Spinal cord (tissue), 10 donors: ENCODE measurements at places on chromosomes 4 and X.
A peak's percentile ranks its signal among the peaks of the same experiment; 100 is the strongest.

- DNase-seq: peak; percentile 79
These were observed 29.6 kb downstream of the TRIML1 start for GRCh38 chr4:188168726-188169373.

- no peak for DNase-seq
These were observed 105.2 kb upstream of the FAM9A start for GRCh38 chrX:8906299-8906938.

- DNase-seq: no peak
These were observed 110.9 kb upstream of the ANK2 start for GRCh38 chr4:112938461-112939058.

GRCh38 chr4:41679991-41680390 lies 68.5 kb downstream of the PHOX2B start:
- DNase-seq: no peak

DNA sequence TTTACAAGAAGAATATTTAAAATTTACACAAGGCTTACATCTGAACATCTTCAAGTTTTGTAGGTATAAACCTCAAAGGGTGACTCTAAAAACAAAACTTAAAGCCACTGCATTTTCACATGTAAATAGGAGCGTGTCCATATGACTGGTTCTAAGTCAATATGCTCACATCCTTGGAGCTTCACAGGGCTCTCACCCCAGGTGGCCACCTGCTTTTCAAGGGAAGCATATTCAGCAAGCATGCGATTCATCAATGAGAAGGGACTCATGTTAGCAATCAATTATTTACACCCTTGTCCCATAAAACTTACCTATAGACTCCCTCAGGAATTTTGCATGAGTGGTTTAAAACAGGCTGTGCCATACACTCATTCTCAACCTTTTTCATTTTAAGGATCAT lies 17.8 kb upstream of the KLHL34 start:
- DNase-seq: no peak

- DNase-seq: no peak
These were observed 16.4 kb downstream of the MCUB start for GRCh38 chr4:109576462-109576861.

DNA sequence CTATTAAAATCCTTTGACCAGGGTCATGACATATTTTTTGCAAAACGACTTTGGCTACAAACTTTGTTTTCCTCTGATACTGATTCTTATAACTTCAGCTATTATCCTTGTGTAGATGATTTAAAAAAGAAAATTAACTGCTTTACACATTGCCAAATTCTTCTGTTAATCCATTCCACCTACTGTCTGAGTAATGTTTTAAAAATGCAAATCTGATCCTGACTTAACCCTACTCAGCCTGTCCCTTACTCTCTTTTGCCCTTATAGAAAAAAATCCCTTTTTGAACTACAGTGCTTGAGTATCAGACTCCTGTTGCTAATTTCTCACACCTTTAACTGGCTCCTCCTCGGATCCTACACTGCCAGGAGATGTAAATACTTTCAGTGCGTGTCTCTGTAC lies 723.1 kb downstream of the ADGRL3 start:
- DNase-seq: no peak

- DNase-seq: no peak
These were observed 925.6 kb downstream of the SH3BGRL start for GRCh38 chrX:82127228-82128123.

GRCh38 chr4:14985161-14985560 lies 17.1 kb upstream of the CPEB2 start:
- DNase-seq: no peak

- no peak for DNase-seq
These were observed 26.1 kb upstream of the CFAP299 start for GRCh38 chr4:80309294-80310004.

- no peak for DNase-seq
These were observed 515.7 kb downstream of the BCOR start for GRCh38 chrX:39582091-39582490.

- DNase-seq: no peak
These were observed 89.4 kb upstream of the PSAPL1 start for GRCh38 chr4:7524064-7524682.

DNA sequence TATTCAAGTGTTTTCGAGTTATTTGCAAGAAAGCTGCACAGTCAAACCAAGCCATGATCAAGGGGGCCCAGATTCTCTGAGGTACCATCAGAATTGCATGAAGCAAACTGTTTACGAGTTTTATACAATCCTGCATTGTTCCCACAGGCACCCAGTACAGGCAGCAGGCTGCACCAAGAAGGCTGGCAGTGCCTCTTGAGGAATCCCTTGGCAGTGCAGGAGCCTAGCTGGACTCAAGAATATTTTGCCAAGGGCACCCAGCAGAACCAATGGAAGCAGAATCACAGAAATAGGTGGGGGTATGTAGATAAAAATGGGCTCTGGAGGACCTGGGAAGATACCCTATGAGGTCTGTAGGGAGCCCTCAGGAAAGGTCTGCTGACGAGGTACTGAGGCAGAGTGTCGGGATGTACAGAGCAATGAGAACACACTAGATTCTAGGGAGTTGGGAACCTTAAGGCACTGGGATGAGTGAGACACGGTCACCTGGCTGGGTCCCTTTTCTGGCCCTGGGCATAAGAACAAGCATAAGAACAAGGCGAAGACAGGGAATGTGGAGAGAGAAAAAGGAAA lies 2.5 kb upstream of the PLP1 start:
- DNase-seq: no peak

GRCh38 chrX:30301208-30301607 lies 8.0 kb downstream of the NR0B1 start:
- peak; percentile 8 for DNase-seq

- no peak for DNase-seq
These were observed 27.4 kb downstream of the TMPRSS11B start for GRCh38 chr4:68218044-68218443.

DNA sequence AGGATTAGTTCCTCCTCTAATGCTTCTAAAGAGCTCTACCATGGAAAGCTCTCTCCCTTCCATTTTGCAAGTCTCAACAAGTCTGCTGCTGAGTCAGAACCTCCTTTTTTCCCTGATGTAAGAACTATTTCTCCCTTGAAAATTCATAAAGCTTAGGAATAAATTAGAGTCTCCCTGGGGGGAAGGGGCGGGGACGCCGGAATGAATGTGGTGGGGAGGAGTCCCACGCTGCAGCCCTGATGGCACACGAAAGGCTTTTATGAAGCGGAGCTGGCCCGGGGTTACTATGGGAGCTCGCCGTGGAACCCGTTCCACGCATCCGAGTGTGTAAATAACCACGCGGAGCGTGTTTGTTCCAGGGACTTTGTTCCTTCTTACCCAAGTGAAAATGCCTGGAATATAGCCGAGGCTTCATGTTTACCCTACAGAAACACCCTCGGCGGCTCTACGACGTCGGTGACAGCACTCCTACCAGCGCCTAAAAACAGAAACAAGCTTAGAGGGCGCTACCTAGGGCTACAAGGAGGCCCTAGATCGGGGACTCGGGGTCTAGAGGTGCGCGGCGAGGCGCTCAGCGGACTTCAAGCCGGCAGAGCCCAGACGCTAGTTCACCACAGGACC lies 923 bp upstream of the CPEB2 start:
- no peak for DNase-seq

DNA sequence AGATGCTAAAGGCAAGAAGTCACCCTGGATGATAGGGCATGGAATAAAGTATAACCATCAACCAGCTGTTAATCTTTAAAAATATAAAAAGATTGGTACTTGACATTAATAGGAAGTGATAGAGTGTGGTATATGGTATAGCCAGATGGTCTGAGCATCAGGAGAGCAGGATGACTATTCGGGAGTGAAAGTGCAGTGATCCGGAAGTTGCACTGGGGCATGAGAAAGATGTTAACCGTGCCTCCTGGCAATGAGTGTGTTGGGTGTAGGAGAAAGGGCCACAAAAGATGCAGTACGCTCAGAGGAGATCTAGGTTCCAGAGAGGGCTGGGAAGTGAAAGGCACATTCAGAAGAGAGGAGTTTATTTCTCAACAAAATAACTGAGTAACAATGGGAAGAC lies 65.0 kb downstream of the TSPAN7 start:
- no peak for DNase-seq

DNA sequence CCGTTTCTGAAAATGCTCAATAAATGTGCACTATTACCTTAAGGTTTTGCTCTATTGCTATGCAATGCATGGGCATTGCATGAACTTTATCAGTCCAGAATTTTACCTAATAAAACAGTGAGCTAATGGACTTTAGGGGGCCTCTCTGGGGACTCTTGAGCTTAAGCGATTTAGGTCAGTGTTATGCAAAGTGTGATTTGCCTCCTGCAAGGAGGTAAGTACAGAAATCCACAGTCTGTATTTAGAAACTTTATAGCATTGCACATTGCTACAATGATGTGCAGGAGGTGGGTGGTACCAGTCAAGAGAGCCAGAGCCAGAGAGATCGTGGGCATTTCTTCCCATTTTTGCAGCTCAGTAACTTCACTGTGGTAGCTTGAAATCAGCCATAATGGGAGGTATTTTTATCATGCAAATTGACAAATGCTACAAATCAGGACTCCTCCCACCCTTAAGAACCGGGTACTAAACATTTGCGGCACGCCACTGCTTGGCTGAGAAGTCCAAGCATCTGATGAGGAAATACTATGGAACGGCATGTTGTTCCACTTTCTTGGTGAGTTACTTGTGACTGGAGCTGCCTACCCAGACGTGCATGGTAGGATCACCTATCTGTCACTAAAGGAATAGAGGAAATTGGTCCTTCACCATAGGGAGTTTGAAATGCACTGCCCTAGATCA lies 174.6 kb upstream of the PGRMC2 start:
- DNase-seq: no peak

DNA sequence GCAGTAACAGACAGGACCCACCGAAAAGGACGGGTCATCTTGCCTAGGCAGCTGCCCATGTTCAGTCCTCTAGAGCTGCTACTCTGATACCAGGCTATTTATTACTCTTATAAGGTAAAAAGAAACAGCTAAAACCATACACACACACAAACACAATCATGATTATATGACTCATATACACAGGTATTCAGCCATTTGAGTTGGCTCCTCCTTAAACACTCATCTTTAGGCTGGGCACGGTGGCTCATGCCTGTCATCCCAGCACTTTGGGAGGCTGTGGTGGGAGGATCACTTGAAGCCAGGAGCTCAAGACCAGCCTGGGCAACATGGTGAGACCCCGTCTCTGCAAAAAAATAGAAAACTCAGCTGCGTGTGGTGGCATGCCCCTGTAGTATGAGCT lies 76.6 kb downstream of the F11 start:
- no peak for DNase-seq

DNA sequence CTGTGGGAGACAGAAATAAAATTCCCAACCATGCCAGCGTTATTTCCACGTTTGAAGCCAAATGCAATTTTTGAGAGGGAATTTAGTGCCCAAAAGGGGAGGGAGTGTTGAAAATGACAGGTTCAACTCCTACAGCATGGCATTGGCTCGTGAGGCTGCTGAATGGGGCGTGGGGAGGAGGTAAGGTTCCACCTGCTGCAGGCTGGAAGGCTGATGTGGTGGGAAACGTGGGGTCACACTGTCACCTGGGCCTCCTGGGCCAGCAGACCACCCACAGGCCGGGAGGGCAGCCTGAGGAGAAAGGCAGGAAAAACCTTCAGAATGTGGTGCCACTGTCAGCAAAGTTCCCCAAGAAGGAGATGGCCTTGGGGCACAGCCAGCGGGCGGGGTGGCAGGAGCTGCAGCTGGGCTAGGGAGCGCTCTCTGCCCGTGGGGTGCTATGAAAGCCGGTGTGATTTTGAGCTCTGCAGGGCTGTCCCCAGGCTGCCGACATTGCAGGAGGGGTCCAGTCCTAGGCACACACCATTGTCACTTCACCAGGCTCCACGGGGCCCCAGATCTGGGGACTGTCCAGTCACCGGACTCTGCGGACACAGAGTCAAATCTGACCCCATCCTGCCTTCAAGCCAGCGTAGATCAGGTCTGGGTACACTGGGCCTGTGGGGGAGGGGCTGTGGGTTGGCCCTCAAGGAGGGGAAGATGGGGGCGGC lies 19.6 kb downstream of the MSANTD1 start:
- DNase-seq: no peak

DNA sequence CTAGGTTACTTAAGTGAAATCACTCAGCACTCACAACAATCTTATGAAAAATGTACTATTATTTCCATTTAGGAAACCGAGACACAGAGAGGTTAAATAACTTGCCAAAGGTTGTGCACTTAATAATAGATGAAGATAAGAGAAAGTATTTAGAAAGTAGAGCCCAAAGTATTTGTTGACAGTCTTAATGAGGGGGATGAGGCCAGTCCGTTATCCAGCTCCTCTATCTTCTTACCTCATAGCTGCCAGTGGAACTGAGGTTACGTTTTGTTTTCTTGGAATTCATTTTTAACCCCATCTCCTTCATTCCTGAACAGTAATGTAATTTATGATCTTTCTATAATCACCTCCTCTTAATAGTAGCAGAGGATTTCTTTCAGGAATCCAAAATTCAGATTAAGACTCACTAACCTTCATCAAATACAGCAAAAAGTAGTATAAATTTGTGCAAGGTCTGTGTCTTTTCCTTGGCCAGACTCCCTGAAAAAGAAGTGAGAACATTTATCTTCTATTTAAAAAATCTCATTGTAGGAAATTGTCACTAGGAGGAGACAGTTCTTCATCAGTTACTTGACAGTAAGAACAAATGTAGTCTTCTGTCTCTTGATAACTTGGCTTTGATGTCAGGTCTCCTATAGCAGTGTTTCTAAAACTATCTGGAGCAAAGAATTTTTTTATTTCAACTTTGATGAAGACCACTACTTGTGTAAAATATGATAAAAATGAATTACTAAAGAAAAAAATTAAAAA lies 35.5 kb downstream of the F8 start:
- no peak for DNase-seq

- no peak for DNase-seq
These were observed 160.9 kb downstream of the SMIM20 start for GRCh38 chr4:26074712-26075430.

GRCh38 chrX:105821471-105822121 lies 743 bp upstream of the NRK start:
- DNase-seq: peak; percentile 16

DNA sequence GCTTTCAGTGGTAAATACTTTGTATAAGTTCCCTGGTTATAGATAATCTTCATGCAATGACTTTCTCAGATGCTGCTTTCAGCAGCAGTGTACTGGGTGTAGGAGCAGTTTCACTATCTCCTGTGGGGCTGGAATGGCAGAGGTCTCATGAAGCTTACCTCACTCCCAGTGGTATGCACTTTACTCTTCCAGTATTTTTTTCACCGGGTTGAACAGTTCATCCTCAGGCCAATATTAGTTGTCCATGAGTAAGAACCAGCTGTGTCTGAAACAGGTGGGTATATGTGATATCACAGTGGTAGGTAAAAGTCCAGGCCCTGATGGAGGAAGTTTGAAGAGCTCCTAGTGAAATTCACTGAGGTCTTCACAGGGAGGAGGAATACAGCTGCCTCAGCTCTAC lies 351.5 kb upstream of the EMCN start:
- no peak for DNase-seq

DNA sequence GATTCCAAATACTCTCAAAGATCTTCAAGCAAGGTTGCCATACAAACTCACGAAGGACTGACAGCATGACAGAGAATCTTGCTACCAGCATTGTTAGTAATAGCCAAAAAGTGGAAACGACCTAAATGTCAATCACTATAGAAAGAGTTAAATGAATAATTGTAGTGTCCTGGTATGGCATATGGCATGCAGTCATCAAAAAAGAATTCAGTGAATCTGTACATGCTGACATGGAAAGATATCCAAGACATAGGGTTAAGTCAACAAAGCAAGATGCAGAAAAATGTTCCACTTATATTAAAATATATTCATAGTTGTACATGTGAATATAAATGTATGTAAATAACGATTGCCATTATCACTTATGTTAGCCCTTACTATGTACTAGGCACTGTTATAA lies 37.6 kb downstream of the SRPX2 start:
- no peak for DNase-seq

GRCh38 chr4:62913065-62913464 lies 1496.2 kb downstream of the TECRL start:
- no peak for DNase-seq
